LHCN-M2 (cell line): ENCODE measurements at places on chromosomes 11 and 22. TPM values are rescaled to one million over a fixed set of nuclear protein-coding genes. Genes with fewer than 3 reads are reported as not detected.

DNA sequence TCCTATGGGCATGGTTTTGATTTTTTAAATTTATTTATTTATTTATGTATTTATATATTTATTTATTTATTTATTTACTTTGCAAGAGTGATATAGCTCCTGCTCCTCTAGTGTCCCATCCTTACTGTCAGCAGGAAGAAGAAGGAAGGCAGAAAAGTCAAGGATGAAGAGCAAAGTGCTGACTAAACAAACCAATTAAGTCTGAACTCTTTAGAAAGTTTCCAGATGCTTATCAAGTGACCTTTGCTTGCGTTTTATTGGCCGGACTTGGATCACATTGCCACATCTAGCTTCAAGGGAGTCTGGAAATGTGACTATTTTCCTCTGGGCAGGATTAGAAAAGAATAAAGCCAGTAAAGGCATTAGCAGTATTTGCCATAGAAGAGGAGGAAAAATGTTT lies 8.7 kb upstream of the OR4B1 start:
- DNase-seq = no peak

- DNase-seq = no peak
Observed at GRCh38 chr11:117334896-117335295, 7.2 kb downstream of the CEP164 start.

DNA sequence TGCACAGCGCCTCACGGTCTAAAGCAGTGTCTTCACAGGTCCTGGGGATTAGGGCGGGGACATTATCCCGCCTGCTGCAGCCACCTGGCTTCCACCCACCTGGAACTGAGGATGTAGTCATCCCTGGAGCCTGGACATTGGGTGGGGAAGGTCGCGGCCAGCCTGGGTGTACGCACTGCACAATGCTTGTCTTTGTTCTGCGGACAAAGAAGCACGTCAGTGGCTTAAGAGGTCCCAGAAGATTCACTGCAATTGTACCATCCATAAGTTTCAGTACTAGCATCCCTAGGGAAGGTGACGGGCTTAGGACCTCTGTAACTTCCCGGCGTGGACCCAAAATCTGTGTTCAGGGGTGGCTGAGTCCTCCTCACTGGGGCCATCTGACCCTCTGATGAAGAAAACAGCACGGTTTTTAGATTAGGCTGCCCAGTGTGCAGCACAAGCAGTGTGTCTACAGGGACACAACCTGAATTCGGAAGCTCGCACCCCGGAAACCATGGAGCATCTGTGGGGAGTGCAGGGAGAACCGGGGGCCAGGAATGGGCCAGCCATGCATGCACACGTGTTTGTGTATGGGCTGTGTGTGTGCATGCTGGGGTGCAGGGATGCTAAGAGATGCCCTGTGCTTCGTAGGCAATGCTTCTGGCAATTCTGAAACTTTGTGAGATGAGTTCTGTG lies 342.6 kb upstream of the B3GAT1 start:
- no peak for DNase-seq

Gene GAB4
- not detected in 2 replicates for total RNA-seq

Gene PHOX2A
- not detected in 2 replicates for total RNA-seq
